Astrocyte of the cerebellum (primary cell): ENCODE measurements at places on chromosomes 4 and X.

DNA sequence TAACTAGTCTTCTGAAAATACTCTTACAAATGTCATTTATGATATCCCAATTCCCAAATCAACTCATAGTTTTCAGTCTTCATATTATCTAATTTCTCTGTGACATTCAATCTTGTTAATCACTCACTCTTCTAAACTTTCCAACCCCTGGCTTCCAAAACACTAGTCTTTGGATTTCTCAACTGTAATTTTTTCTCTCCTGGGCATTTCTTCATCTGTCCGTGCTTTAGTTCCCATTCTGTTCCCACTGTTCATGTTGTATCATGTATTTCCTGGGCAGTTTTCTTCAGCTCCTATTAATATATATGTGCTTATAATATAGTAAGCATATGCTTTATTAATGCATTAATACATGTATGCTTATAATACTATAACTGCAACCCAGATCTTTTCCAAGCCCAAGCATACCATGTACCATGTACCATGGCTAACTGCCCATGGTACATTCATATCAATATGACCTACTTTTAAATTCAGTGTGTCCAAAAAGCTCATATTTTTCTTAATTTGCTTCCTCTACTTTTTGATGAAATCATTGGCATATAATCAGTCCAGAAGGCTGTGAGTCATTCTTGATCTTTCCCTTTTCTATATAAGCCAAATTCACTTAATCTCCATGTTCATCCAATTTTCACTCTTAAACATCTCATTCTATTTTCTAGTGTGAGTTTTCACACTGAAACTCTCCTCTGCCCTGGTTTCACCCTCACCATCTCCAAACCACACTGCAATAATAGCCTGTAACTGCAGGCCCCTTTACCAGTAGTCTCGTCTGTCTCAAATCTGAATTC is 21.3 kb upstream of the GK2 start:
- DNase-seq: no peak

DNA sequence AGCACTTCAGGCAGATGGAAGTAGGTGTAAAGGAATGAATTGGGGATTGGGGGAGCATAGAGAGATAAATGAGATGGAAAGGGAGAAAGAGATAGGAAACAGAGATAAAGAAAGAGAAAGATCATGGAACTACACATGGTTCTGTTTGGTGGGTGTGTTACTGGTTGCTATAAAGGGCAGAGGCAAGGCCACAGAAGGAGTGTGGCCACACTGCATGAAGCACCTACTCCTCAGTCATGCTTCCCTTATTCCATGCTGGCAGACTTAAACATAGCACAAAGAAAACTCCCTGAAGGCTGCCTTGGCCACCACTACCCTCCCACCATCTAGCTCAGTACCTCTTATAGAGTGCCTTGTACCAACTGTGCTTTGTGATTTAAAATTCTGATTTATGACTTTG is 56.9 kb downstream of the OPHN1 start:
- no peak for DNase-seq

GRCh38 chr4:80266253-80266901 is at the start of gene FGF5:
TSS of gene FGF5 (plus strand) at chr4:80266664. CDS start at chr4:80266825, 161 bp downstream.
- DNase-seq: peak; percentile 62

GRCh38 chr4:48175328-48175727 is 41.3 kb upstream of the TXK start:
- no peak for DNase-seq

- DNase-seq: no peak
Observed at GRCh38 chr4:139858436-139859205, 193.0 kb downstream of the MGST2 start.

DNA sequence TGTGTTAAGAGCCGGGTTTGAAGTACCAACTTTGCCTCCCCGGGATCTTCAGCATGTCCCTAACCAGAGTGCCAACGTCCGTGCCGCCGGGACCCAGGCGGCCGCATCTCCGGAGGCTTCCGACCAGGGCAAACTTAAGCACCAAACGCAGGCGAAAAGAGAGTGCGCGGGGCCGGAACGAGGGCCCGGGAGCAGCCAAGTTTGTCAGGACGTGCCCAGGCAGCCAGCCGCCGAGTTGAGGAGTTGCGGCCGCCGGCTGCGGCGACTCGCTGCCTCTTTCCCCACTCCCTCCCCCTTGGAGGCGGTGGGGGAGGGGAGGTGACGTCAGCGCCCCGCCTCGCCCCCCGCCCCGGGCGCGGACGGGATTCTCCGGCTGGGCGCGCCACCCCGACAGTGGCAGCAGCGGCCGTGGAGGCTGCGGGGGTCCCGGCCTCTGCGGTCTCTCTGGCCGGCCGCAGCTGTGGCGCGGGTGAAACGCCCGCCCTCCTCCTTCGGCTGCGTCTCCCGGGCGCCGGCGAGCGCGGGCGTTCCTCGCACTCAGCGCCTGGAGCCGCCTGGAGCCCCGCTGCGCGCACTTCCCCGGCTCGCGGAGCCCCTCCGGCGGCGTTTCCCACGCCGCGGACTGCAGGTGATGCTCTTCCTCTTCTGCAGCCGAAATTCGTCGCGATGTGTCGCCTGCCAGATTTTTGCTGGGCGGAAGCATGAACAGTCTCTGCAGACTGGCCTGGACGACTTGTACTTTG is 2.9 kb upstream of the FAT1 start:
- DNase-seq: peak; percentile 42

- no peak for DNase-seq
Observed at GRCh38 chr4:87476934-87477333, 52.2 kb downstream of the SPARCL1 start.

DNA sequence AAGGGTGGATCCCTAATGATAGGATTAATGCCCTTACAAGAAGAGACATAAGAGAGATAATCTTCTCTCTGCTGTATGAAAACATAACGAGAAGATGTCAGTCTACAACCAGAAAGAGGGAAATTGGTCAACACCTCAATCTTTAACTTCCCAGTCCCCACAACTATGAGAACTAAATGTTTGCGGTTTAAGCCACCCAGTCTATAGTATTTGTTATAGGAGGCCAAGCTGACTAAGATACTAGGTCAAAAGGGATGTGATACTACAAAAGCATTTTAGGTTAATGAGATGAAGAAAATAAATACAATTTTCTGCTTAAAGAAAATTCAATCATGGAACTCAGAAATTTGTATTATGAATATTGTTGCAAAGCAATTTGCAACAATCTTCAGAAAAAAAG is 55.4 kb upstream of the LHFPL1 start:
- DNase-seq: no peak

GRCh38 chr4:140003876-140004548 is 150.0 kb downstream of the MAML3 start:
- no peak for DNase-seq

DNA sequence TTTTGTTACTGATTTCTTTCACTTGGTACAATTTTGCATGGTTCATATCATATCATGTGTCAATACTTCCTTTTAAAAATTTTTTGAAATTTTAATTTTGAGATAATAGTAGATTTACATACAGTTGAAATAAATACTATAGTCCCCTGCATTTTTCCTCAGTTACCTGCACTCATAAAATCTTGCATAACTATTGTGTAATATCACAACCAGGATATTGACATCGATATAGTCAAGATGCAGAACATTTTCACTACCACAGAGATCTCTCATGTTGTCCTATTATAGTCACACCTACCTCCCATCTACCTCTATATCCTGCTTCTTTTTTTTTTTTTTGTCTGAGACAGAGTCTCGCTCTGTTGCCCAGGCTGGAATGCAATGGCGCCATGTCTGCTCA is 36.7 kb upstream of the MSN start:
- no peak for DNase-seq

DNA sequence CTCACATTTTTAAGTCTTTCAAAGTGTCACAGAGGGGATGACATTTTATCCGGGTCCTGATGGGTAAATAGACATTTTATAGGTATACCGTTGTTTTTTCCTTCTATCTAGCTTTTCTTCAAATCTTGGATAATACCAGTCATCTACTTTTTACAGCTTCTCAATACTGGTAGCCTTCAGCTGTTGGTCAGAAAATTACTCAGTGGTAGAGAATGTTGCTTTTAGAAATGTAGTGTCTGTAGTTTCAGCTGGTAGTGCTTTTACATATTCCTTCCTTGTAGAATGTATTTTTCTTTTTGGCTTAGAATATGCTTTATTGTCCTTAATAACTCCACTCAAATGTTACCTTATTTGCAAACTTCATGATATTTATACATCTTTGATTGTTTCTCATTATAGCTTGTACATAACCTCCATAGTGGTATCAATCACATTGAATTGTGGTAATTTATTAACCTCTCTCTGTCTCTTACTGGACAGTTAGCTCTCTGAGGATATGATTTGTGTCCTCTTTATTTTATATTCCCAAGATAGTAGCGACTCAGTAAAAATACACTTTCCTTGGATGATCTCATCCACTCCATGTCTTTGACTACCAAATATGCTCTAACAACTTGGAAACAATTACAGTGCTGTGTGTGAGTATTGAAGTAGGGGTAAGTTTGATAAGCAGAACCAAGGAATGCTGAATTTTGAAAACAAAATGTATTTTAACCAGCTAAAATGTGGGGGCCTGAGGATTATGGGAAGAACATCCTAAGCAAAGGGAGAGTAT is 53.8 kb downstream of the RAP1GDS1 start:
- DNase-seq: no peak

GRCh38 chrX:116317409-116317808 is 119.0 kb upstream of the SLC6A14 start:
- DNase-seq: peak; percentile 0

DNA sequence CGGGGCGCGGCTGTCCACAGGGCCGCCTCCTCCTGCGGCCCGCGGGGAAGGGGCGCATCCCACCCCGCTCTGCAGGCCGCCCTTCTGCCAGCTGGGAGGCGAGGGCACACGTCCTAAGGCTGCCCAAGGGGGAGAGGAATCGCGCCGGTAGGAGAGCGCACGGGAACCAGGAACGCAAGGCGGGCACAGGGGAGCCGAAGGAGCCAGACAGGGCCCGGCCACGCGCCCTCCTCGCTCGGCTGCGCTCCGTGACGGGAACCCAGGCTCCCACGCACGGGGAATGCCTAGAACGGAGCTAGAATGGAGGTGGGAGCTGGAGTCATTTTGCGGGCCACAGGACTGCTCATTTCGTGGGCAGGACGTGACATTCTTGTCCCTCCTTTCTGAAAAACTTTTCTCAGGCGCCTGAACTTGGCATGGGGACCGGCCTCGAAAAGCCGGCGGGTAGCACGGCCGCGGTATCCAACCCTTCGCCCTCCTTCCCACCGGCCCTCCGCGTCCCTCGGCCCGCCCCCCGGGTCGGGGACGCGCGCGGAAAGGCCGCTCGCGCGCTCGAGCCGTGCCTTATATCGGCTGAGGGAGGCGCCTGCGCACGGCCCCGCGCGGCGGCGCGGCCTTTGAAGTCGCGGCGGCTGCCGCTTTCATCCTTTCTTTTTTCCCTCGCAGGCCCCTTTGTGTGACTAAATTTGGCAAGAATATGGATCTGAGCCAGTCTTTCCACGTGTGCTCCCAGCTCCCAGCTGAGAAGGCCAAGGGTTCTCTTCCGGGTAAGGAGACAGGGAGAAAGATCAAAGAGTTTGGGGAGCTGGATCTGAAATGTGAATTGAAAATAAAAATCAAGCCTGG is 4.2 kb upstream of the LEF1 start:
- DNase-seq: peak; percentile 52

DNA sequence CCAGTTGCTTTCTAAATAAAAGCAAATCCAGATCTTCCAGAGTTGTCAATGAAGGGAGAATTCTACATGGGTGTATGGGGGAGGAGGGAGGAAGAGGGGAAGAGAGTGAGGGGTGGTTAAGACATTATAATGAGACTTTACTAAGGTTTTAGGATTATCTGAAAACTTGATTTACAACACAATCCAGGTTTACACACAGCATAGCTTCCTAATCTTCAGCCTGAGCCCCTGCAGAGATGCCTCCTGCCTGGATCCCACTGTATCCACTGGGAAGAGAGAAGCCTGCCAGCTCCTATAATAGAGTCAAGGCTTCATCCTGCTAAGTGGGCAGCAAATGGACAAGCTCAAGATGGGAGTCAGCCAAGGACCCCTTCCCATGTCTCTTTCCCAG is 85.6 kb upstream of the KIT start:
- no peak for DNase-seq

DNA sequence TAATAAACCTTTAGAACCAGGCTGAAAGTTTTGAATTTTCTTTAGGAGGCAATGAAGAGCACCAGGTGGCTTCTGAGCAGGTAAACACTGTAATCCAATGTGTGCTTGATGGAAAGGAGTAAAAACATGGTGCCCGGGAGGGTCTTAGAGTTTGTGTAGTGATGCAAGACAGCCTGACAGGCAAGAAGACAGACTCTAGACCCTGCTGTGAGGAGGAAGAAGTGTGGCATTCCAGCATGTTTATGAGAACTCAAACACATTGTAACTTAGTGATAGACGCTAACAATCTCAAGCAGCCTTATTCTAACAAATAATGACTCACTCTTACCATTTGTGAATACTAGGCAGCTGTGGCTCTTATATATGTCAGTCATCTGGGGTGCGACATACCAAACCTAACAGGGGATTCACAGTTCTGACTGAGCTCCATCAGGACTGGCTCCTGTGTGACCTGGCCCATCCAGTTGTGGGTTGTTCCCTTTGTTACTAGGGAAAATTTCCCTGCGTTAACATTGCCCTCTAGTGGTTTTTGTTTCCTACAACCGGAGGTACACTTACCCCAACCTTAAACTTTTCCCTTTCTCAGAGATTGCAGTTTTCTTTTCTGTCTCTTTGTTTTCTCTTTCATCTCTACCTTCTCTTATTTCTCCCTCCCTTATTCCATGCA is 53.8 kb downstream of the VSIG4 start:
- peak; percentile 26 for DNase-seq

- DNase-seq: no peak
Observed at GRCh38 chr4:173505924-173506518, 24.0 kb downstream of the HAND2 start.

GRCh38 chr4:43564591-43564990 is 672.1 kb downstream of the GRXCR1 start:
- DNase-seq: no peak

GRCh38 chrX:111254896-111255693 is 15.2 kb downstream of the CAPN6 start:
- DNase-seq: no peak

DNA sequence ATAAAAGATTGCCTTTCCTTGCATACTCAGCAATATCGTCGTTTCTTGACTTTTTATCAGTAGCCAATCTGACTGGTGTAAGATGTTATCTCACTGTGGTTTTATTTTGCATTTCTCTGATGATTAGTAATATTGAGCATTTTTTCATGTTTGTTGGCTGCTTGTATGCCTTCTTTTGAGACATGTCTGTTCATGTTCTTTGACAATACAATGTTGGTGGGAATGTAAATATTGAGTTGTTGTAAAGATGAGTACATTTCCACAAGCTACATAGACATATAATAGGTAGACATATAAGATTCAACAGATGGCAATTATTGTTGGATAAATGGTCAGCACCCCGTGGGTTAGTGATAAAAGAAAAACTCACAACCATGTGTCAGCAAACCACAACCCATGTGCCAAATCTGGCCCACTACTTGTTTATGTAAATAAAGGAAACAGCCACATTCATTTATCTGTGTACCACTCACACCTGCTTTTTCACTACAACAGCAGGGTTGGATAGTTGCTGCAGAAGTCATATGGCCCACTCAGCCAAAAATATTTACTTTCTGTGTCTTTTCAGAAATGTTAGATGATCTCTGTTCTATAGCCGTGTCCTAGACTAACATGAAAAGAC is 153.1 kb upstream of the VCX start:
- DNase-seq: peak; percentile 8
